HFFc6 (cell line): ENCODE measurements at places on chromosomes 1 and 21. TPM values are rescaled to one million over a fixed set of nuclear protein-coding genes. Genes with fewer than 3 reads are reported as not detected.

DNA sequence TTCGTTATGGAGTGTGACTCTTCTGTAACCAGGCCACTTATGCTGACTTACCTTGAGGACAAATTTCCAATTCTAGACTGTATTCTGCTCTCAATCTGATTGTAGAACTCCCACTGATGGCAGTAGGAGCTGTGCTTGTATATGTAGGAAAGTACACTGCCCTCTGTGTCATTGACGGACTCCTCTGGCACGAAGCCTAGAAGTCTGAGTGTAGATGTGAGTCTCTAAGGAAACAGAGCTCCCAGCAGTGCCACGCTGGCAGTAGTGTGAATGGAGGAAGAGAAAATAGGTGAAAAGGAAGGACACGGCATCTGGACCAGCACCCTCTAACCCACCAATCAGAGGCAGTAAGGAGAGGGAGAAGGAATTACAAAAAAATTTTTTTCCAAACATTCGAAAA is 130.4 kb upstream of the ADGRL2 start:
- DNase-seq = peak; percentile 85
- peaks cover 30% of the 10 kb centered on the region for H3K4me1 ChIP-seq
- no peaks in the 10 kb centered on the region for H3K36me3 ChIP-seq
- no peak overlapping the region for H3K4me3 ChIP-seq
- peak overlapping the region; percentile 90 for H3K27ac ChIP-seq

DNA sequence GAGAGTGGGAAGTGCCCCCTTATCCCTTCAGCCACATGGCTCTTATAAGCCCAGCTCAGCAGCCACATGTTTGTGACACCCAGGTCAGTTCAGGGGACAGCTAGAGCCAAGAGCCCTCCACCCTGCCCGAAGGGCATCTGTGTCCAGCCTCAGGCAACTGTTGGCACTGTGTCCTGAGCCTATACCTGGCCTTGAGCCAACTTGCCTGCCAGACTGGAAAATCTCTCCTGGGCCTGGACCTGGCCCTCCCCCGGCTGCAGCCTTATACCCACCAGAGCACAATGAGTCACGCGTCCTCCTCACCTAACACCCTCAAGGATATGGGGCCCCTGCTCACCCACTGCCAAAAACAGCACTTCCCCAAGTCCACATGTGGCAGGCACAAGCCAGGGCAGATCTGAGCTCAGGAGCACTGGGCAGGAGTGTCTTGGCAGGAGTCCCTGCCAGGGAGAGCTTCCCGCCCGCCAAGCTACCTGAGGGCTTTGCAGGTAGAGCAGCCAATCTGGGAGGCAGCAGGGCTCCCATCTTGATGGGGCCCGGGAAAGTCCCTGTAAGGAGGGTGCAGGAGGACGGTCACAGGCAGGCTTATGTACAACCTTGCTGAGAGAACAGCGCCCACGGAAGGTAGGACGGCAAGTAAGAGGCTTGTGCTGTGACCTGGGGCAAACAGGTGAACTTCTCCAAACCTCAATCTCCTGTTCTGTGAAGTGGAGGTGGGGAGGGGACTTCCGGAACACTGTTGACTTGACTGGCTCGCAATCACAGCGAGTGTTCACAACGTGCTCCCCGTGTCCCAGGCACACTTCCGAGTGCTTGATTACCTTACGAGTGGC is 19.8 kb upstream of the HSPG2 start:
- no peak overlapping the region for H3K4me3 ChIP-seq
- H3K27ac ChIP-seq = 0 out of 2 replicates have a peak overlapping the region, but pooled peaks have one; percentile 7
- peaks cover 9% of the 10 kb centered on the region for H3K4me1 ChIP-seq
- no peak for DNase-seq

- no peak for DNase-seq
- H3K4me3 ChIP-seq = peak overlapping the region; percentile 99
- H3K27ac ChIP-seq = peak overlapping the region; percentile 93
- H3K27me3 ChIP-seq = peaks cover 3% of the 10 kb centered on the region
- peaks cover 49% of the 10 kb centered on the region for H3K36me3 ChIP-seq
- H3K4me1 ChIP-seq = peaks cover 54% of the 10 kb centered on the region
These were observed 3.0 kb downstream of the ATP2B4 start for GRCh38 chr1:203629507-203630082.

GRCh38 chr21:26941421-26941820 is 25.5 kb downstream of the ADAMTS5 start:
- H3K36me3 ChIP-seq = peaks cover 10% of the 10 kb centered on the region; the same call in 1 of the 2 replicates
- DNase-seq = peak; percentile 55
- H3K27me3 ChIP-seq = no peaks in the 10 kb centered on the region
- peak overlapping the region; percentile 32; the same call in 1 of the 2 replicates for H3K27ac ChIP-seq

DNA sequence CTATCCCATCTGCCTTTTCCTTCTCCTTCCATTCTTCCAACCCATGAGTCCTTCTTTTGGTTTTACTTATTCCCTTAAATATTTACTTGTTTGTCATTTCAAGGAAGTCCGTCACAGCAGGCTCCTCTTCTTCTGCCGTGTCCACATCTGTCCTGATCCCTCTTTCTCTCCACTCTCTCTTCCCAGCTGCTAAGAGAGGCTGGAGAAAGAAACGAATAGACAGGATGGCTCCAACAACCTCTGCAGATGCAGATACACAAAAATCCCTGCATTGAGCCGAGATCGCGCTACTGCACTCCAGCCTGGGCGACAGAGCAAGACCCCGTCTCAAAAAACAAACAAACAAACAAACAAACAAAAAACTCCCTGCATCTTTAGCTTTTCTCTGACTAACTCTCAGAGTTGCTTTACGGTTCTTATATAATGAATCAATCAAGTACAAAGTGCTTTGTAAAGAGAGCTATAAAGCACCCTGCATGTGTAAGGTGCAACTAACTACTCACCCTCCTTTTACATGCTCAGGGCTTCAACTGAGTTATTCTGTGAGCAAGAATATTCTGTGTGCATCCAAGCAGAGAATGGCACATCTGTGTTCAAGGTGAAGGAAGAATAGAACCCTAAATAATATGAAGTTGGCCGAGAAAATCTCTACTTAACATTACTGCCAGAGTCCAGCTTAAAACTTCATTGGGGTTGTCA is 3.8 kb upstream of the SAMD13 start:
- H3K36me3 ChIP-seq = peaks cover 15% of the 10 kb centered on the region
- peaks cover 59% of the 10 kb centered on the region for H3K4me1 ChIP-seq
- peak overlapping the region; percentile 89 for H3K4me3 ChIP-seq
- no peak for DNase-seq

The TNNT2 gene
- total RNA-seq = not detected in 3 replicates

The NEGR1 gene
- 59.3 to 77.4 TPM (median 64.5 TPM) in 3 replicates for total RNA-seq

The BCAS2 gene
- total RNA-seq = 35.7 to 45.6 TPM (median 43.3 TPM) in 3 replicates

The UBE2U gene
- not detected in 2 replicates for total RNA-seq

The FAM72C gene
- total RNA-seq = 1.4 to 3.6 TPM (median 2.6 TPM) in 3 replicates
